ENCODE measurements at places on chromosomes 5 and 9.
A peak's percentile ranks its signal among the peaks of the same experiment; 100 is the strongest.

- DNase-seq: no peak
These were observed 372.7 kb downstream of the CHSY3 start for GRCh38 chr5:130277002-130277401.

GRCh38 chr5:76351577-76351976 lies 51.5 kb upstream of the IQGAP2 start:
- DNase-seq: no peak

DNA sequence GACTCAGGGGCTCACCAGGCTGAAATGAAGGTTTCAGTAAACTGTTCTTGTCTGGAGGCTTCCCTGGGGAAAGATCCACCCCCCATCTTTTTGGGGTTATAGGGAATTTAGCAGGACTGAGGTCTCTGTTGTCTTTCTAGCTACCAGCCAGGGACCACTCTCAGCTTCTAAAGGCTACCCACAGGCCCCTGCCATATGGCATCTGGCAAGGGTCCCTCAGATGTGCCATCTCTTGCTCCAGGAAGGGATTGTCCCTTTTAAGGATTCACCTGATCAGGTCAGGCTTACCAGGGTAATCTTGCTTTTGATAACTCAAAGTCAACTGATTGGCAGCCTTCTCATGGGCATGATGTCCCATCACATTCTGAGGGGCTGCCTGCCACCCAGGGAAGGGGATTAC lies 65.0 kb downstream of the NSUN2 start:
- no peak for DNase-seq

DNA sequence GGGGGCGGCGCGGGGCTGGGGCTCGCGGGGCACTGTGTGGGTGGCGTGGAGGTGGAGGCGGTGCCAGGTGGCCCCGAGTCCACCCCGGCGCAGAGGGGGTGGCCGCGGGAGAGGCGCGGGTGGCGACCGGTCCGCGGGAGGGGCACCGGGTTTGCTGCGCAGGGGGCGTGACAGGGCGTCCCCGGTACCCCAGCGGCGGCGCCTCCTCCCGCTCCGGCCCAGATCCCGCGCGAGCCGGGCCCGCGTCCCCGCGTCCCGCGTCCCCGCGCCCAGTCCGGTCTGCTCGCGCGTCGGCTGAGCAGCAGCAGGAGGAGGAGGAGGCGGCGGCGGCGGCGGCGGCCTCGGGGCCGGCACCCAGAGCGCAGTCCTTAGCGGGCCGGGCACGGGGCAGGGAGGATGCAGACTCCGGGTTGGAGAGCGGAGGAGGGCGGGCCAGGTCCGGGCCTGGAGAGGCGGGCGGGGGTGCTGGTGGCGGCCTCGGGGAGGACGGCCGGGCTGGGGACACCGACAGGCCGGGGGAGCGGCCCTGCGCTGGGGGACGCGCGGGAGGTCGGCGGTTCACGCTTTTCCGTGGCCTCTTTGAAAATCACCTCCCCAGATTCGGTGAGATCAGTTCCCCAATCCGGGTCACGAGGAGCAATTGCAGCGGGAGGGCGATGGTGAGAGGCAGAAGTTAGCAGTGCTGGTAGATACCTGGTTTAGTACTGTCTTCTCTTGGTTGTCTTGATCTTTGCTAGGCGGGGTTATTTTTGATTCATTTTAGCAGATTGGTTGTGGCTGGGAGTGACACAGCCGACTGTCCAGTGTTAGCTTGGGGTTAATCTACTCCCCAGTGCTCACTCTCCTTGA lies 1.7 kb downstream of the TRIO start:
- DNase-seq: peak; percentile 55

- DNase-seq: no peak
These were observed 84.5 kb downstream of the TTLL11 start for GRCh38 chr9:122008559-122008958.

DNA sequence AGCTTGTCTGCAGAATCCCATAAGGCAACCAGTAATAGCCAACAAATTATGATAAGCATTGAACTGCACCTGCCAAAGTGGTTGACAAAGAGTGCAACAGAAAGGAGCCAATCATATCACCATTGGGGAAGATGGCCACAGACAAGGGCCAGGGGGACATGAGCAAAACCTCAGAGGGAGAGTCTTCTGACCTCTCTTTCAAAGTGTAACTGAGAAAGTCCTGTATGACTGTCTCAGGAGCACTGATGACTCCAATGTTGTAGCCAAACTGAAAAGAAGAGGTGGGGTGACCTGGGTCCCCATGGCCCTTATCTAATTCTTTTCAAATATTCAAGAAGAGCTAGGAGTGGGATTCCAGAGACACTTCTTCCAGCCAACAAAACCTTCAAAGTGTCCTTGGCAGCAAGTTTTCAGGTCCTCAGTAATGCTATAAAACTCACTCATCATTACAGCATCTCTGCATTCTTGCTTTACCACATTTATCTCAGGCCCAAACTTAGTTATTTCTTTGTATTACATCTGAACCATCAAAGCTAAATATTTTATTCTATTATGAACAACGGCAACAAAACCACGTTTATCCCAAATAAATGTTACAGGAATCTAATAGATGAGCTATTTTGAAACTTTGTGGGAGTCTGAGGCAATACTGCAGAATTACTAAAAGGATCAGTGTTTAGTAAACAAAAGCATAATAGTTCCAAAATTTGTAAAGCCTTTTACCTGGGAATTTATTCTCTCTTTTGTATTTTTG lies 24.4 kb downstream of the FBLL1 start:
- no peak for DNase-seq

DNA sequence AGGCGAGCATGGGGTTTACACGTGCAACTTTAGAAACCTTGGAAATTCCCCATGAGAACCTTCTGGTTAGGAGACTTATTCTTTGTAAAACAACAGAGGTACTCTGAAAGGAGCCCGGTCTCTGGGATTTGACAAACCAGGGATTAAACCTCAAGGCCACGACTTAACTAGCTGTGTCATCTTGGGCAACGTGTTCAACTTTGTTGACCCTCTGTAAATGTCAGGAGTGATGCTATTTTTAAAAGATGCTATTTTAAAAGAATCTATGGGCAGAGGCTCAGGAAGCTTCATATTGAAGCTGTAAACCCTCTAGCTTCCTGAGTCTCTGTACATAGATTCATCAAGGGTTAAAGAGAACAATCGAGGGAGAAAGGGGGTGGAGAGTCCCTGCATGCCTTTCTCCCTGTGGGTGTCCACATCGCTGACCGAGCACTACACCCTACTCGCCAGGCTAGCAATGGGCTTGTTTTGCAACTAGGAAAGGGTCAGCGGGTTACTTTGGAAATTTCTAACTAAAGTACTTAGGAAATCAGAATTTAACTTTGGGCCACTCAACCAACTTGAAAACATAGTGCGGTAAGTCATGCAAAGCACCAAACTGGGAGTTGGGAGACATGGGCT lies 2.1 kb downstream of the SLC36A2 start:
- DNase-seq: no peak

GRCh38 chr5:56093970-56094369 lies 99.2 kb upstream of the IL6ST start:
- no peak for DNase-seq

DNA sequence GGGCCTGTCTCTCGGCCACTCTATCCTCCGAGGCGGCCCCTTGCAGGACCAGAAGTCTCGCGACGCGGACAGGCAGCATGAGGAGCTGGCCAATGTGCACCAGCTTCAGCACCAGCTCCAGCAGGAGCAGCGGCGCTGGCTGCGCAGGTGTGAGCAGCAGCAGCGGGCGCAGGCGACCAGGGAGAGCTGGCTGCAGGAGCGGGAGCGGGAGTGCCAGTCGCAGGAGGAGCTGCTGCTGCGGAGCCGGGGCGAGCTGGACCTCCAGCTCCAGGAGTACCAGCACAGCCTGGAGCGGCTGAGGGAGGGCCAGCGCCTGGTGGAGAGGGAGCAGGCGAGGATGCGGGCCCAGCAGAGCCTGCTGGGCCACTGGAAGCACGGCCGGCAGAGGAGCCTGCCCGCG lies 283.5 kb downstream of the ARHGEF28 start:
- DNase-seq: no peak

DNA sequence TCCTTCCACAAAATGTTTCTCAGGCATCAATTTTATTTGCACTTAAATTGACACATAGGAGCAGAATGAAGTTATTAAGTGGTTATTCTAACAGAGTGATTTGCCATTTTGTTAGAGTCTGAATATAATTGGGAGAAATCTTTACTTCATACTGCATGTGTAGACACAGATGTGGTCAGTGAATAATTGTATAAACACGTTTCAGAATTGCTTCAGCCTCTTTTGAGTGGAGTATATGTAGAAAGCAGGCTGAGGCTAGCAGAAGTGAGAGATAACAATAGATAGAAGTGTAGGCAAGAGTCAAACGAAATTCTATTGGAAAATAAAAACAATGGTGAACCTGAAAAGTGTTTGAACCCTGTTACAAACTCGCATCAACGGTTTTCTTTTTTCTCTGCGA lies 270.7 kb downstream of the TMEM167A start:
- DNase-seq: no peak

DNA sequence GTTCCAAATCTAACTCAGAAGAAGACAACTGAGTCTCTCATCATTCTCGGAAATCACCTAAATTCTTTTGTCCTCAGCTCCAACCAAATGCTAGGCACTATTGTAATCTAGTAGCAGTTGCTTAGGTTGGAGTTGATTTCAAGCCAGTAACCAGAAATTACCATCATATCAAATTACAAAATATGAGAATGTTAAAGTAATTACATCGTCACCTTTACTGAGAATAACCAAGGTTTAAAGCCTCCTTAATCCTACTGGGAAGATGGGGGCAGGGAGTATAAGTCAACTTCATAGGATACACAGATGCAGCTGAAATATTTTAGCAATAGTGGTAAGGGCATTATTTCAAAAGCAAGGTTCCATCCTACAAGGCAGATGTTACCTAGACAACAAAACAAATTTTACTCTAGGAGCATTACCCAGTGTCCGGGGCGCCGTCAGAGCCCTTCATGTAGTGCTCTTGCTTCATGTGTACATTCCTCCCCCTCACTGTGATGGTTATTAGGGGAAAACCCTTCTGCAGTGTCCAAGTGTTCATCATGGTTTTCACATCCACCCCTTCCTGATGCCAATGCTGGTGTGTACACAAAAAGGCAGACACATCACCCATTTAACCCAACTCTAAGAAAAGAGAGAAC lies 19.5 kb downstream of the ERAP1 start:
- DNase-seq: peak; percentile 35

- no peak for DNase-seq
These were observed 60.1 kb downstream of the PRKACG start for GRCh38 chr9:68953771-68954170.

- DNase-seq: no peak
These were observed 12.8 kb downstream of the EHMT1 start for GRCh38 chr9:137631345-137632229.

DNA sequence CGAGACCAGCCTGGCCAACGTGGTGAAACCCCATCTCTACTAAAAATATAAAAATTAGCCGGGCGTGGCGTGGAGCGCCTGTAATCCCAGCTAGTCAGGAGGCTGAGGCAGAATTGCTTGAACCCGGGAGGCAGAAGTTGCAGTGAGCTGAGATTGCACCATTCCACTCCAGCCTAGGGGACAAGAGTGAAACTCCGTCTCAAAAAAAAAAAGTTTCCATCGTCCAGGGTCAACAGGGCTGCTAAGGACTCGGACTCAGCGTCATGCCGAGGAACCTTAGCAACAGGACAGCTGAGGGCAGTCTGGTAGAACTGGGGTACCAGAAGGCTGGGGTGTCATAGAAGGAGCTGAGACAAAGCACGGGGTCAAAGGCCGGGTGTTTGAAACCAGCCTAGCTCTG lies 21.7 kb downstream of the FAM78A start:
- DNase-seq: no peak

- DNase-seq: no peak
These were observed 53.6 kb downstream of the FER start for GRCh38 chr5:108801301-108801700.

DNA sequence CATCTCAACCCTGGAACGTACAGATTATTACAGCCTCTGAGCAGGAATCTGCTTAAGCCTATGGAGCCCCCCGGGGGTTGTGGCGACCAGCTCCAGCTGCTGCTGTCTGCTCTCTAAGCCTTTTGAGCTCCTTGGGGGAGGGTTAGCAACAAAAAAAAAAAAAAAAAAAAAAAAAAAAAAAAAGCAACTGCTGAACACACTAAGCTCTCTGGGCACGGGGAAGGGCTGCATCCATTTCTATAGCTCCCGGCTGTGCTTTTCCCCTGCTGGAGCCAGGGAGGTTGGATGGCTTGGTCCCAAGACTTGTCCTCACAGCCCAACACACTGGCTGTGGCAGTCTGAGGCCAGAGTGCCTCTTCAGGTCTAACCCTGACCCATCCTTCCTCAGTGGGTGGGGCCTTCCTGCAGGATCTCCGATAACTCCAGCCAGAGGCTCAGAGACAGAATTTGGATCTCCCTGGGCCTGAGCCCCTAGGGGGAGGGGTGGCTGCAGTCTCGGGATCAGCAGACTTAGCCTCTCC lies 82.1 kb downstream of the FBN2 start:
- DNase-seq: no peak

GRCh38 chr5:181198905-181199519 lies 6.0 kb downstream of the TRIM7 start:
- no peak for DNase-seq

DNA sequence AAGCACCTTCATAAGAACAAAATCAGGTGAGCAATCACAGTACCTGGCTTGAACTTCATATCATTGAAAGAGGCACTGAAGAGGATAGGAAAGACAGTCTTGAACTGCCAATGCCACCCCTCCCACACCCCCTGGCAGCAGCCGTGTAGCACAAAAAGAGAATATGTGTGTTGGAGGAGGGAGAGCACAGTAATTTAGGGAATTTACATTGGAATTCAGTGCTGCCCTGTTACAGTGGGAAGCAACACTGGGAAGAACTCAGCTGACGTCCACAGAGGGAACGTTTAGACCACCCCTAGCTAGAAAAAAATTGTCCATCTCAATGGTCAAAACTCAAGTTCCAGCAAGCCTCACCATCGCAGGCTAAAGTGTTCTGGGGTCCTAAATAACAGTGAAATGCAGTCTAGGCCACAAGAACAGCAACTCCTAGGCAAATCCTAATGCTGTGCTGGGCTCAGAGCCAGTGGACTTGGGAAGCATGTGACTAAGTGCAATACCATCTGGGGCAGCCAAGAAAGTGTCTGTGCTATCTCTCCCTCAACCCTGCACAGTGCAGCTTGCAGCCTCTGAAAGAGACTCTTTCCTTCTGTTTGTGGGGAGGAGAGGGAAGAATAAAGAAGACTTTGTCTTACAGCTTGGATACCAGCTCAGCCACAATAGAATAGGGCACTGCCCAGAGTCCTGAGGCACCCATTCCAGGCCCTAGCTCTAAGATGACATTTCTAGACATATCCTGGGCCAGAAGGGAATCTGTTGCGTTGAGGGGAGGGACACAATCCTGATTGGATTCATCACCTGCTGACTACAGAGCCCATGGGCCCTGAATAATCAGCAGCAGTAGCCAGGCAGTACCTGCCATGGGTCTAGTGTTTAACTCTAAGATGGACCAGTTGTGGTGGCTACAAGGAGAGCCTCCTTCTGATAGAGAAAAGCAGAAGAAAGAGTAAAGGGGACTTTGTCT lies 62.1 kb upstream of the VLDLR start:
- DNase-seq: peak; percentile 88

GRCh38 chr5:154844809-154845208 lies 5.6 kb downstream of the FAXDC2 start:
- no peak for DNase-seq

DNA sequence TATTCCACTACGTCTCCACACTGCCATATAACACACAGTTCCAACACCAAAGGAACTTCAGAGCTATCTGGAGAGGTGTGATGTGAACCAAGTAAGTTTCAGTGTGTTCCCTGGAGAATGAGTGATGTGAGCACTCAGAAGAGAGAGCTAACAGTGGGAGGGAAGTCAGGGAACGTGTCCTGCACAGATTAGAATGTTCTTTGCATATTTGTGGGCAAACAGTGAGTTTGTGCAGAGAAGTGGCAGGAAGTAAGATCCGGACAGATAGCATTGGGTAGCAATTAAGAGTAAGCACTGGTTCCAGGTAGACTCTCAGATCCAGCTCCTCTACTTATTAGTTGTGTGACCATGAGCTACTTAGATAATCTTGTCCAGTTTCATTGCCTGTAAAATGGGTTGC lies 206.4 kb downstream of the PDZD2 start:
- no peak for DNase-seq

All from uterus (tissue), 4 donors.